ENCODE measurements at places on chromosomes 1 and 21.
A peak's percentile ranks its signal among the peaks of the same experiment; 100 is the strongest.

GRCh38 chr1:226217273-226217672 lies 6.2 kb upstream of the MIXL1 start:
- DNase-seq, result no peak

GRCh38 chr1:34164771-34165391 lies at the start of gene CSMD2:
TSS of gene CSMD2 (minus strand) at chr1:34165230. CDS start at chr1:34165097, 133 bp downstream.
- no peak for DNase-seq

DNA sequence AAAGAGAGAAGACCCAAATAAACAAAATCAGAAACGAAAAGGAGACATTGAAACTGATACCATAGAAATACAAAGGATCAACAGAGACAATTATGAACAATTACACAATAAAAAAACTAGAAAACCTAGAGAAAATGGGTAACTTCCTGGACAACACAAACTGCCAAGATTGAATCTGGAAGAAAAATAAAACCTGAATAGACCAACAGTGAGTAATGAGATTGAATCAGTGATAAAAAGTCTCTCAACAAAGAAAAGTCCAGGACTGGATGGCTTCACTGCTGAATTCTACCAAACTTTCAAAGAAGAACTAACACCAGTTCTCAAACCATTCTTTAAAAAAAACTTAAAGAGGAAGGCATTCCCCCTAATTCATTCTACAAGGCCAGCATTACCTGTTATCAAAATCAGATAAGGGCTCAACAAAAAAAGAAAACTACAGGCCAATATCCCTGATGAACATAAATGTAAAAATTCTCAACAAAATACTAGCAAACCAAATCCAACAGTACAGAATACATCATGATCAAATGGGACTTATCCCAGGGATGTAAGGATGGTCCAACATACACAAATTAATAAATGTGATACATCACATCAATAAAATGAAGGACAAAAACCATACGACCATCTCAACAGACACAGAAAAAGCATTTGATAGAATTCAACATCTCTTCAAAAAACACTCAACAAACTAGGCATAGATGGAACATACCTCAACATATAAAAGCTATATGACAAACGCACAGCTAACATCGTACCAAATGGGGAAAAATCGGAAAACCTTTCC lies 119.9 kb downstream of the ACBD6 start:
- no peak for DNase-seq

- DNase-seq, result no peak
These were observed 44.8 kb downstream of the OPTC start for GRCh38 chr1:203538726-203539125.

DNA sequence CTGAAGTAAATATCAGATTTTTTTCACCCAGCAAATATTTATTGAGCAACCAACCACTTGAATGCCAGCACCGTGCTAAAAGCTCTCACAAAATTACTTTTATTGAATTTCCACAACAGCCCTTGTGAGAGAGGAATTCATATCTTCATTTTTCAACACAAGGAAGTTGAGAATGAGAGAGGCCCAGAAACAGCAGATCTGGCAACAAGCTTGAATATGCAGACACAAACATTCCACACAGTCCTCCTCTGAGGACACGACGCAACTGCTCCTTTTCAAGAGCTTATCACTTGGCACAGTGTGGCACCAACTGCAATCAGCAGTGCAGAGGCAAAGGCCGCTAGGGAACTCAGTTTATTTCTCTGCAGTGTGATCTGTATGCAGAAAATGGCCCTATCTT lies 32.2 kb upstream of the IFNAR2 start:
- no peak for DNase-seq

DNA sequence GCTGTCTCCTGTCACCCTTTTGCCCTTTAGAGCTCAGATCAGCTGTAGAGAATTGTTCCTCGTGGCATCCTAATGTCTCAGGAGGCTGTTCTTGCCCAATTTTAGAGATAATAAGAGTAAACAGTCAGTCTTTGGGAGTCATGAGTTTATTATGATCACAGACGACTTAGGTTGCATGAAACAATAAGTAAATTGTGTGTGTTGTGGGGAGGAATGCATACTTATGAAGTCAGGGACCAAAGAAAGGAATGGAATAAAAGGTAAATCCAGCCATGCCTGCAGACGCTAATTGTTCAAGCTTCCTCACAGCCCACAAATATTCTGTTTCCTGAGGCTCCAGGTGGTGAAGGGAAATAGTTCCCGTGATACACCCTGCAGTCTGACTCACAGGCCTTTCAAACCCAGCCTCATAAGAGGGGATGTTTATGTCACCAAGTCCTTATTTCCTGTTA lies 897 bp downstream of the EPHX4 start:
- peak; percentile 25 for DNase-seq

DNA sequence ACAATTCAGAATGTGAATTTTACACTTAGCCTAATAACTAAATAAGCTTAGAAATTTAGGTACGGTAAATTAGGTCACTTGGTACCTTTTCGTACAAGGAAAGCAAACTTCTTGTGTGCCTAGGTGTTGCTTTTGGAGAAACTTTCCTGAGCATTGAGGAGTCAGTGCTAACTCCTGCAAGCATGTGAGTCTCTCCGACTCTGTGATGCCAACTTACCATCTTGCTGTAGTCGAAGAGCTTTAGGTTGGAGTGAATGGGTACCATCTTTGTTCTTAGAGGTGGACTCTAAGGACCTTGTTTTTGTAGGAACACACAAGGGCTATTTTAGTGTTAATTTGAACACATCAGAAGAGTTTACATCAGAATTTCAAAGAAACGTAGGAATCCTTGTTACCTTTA lies 688.9 kb downstream of the USP25 start:
- DNase-seq, result no peak

DNA sequence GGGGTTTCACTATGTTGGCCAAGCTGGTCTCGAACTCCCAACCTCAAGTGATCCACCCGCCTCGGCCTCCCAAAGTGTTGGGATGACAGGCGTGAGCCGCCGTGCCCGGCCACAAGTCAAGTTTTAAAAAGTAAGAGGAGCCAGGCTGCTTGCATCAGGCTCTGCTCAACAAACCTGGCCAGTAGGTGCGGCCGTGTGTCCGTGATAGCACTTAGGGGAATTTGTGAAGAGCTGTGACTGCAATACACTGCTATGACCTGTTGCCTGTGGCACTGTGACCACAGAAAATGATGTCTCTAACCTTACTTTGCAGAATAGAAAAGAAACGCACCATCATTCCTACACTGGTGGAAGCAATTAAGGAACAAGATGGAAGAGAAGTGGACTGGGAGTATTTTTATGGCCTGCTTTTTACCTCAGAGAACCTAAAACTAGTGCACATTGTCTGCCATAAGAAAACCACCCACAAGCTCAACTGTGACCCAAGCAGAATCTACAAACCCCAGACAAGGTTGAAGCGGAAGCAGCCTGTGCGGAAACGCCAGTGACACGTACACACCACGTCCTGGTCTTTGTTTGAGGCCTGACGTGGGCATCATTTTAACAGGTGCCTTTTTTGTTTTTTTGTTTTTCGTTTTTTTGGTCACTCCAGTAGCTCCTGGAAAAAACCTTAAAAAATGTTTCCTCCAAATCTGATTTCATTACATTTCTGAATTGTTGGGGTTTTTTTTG lies 16.7 kb downstream of the C1orf174 start:
- no peak for DNase-seq

Data from activated CD4-positive, alpha-beta T cell treated with anti-CD3 and anti-CD28 coated beads, Interleukin-2, Interleukin-6, amounts not matched to agents 100 ng/mL and 50 ng/mL, durations not matched to agents 16 hours and 8 hours (primary cell).